ENCODE measurements at places on chromosomes 4 and X.

GRCh38 chr4:102308032-102308799, 37.1 kb downstream of the SLC39A8 start:
- no peak for DNase-seq

GRCh38 chr4:135032670-135033069, 831.1 kb upstream of the PABPC4L start:
- DNase-seq, result no peak

DNA sequence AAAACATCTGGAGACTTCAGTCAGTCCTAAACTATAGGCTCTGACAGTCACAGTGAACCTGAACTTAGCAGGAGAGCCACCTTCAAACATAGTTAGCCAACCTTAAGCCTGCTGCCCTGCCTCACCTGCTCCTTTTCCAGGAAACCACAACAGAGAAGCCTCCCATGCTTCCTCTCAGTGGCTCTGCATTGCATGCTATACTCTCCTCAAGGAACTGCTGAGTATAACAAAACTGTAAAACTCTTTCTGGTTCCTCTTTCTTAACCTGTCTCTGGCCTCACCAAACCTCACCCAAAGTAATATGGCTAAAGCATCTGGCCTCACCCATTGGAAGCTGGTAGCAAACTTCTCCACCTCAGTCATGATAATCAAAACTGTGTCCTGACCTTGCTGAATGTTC, 122.1 kb downstream of the ANKRD50 start:
- no peak for DNase-seq

DNA sequence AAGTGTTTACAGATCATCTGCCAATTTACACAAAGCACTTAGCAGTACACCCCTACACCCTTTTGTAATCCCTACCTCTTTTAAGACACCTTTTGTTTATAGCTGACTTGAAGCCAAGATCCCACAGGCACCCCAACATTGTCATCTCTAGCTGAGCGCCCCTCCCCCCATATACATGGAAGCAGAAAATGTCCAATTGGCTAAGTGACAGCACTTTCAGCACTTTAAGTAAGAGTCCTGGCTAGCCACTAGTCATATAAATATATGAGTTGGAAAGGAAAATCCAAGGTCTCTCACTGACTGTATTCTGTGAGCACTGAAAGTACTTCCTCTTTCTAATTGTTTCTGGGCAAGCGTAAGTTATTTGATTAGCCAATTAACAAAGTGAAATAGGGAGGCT, 108.2 kb downstream of the NSUN7 start:
- DNase-seq, result no peak

DNA sequence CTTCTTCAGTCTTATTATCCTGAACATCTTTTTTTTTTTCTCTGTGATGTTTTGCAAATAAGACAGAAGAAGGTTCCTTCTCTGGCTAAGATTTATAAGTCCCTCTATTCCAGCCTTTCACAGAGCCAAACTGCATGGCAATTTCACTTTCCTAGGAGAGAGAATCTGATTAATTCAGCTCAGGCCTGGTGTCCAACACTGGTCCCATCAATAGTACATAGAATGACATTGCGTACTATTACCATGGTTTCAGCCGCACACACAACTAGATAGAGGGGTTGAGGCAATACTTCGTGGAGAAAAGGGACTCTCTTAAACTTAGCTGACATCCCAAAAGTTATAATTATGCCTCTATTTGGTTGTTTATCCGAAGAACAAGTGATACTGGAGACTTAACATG, 18.5 kb downstream of the DCAF8L2 start:
- no peak for DNase-seq

DNA sequence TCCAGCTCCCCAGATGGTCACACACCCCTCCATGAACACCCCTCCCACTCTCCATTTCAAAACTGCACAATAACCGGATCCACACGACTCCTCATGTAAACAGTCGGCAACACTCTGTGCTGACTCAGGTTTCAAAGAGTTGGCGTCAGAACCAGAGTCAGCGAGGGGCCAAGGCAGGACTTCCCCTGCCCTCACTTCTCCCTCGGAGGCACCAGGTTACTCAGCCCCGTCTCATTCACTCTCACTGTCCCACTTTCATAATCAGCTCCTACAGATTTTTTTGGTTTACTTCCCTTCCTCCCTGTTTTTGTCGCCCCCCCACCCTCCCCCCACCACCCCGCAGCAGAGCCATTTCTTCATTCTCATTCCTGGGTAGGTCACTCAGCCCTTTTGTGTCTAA, 2.7 kb upstream of the TIMP1 start:
- no peak for DNase-seq

DNA sequence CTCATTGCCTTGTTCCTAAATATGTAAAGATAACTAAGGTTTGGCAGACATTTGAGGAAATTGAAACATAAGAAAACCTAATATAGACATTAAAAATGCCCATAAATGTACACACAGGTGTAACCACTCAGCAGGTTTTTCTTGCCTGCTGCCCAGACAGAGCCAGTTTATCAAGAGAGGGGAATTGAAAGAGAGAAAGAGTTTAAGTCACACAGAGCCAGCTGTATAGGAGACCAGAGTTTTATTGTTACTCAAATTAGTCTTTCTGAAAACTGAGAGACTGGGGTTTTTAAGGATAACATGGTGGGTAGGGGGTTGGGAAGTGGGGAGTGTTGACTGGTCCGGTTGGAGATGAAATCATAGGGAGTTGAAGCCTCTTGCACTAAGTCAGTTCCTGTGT, 119.0 kb downstream of the CFAP299 start:
- no peak for DNase-seq

- DNase-seq, result no peak
Observed at GRCh38 chrX:19825271-19825670, 62.1 kb downstream of the SH3KBP1 start.

DNA sequence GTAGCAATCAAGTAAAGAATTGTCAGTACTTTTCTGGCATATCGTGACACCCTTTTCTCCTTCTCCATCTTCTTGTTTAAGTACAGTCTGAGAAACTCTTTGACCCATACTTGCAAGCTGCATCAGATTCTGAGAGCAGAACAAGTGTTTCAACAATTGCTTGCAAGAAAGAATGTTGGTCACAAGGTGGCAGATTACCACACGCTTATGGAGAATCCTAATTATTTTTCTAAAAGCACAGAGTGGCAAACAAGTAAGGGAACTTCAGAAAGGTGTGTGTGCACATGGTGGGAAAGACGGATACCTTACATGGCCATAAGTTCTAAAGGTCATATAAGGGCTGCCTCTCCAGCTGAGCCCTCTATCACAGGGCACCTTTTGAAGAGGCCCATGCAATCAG, 136.4 kb upstream of the FGF13 start:
- no peak for DNase-seq

DNA sequence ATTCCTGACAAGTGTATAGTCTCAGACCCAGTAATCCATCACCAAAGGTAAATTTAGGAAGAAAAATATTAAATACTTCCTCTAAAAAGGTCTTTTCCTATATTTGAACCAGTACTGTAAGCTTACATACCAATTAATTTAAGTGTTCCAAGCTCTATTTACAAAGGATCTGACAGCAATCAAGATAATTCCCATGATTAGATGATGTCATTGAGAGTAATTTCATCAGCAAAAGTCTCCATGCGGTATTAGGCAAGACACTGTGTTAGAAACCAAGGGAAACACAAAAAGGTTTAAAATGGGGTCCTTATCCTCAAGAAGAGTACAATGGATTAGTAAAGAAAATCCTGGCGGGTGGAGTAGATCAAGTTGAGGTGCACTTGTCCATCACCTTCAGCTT, 198.5 kb downstream of the PRDM5 start:
- no peak for DNase-seq

DNA sequence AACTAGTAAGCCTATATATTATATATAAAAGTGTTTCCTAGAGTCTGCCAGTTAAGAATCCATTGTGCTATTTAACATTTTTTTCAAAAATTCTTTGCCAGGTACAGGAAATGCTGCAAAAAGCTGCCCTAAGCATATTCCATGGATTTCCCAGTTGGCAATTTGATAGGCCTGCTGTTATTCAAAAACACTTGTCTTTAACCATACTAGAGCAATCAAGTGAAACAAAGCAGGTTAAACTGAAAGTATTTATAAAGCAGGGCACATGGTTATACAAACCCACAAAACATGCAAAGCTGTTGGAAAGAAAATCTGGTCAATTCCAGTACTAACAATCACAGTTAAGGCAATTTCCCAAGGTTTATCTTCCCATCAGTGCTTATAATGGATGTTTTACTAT, 159.9 kb downstream of the UNC5C start:
- DNase-seq, result no peak

GRCh38 chr4:176210101-176210500, 14.7 kb upstream of the SPATA4 start:
- DNase-seq, result no peak

DNA sequence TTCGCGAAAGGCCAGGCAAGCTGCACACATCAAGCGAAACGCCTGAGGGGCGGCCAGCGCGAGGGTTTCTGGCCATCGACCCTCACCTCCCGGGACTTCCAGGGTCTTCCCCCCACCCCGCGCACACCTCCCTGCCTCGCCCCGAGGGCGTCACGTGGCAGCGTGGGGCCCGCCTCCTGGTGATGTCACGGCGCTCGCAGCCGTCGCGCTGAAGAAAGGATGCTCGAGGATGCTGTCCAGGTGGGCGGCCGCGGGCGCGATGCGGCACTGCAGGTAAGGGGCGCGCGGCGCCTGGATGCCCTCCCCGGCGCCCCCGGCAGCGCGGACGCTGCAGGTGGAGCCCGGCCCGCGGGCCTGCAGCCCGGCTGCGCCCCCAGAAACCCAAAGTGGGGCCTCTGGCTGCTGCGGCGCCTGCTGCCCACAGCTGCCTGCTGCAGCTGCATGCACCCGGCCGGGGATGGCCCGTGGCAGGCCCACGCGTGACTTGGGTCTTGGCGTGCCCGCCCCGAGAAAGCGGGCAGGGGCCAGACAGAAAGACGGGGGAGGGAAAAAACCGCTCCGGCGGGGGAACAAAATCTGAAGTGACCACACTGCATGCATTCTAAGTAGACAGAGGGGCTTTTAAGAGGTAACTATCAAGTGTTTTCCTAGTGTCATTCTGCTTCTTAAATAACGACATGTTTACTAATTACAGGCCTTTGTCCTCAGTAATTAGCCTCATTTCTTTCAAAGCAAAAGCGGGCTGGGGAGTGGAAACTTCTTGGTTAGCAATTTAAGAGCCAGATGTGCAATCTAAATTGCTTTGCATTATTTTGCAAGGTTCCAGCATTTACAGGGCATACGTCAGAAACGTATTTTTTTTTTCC, 1.7 kb downstream of the CLCN4 start:
- DNase-seq, result no peak

GRCh38 chr4:165379678-165380064, 863 bp downstream of the CPE start:
- DNase-seq, result no peak

- no peak for DNase-seq
Observed at GRCh38 chr4:80526697-80527096, 191.2 kb downstream of the CFAP299 start.

- DNase-seq, result no peak
Observed at GRCh38 chrX:153945956-153946943, 1.8 kb upstream of the RENBP start.

Data from stimulated activated CD4-positive, alpha-beta T cell treated with anti-CD3 and anti-CD28 coated beads, Interleukin-1b, Interleukin-23, amount 100 ng/mL, for 4 hours (primary cell).